ENCODE measurements at places on chromosomes 1 and 21.

GRCh38 chr1:221832151-221832550, 90.3 kb upstream of the DUSP10 start:
- no peak for DNase-seq

DNA sequence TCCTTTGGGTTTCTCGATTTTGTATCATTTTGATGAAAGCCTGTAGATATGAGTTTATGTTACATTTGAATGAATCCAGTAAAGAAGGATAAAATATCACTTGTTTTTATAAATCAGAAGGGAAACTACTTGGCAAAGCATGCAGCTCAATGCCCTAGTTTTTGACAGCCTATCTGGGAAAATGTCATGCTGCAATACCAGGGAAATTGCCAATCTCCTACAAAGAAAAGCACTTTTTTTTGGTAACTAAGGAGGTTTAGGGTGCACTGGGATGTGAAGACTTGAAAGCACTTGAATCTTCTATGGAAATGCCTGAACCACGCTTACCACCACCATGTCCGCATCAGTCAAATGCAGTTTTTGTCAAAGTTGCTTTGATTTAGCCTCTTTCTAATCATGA, 446.9 kb upstream of the LRRC7 start:
- DNase-seq: no peak

DNA sequence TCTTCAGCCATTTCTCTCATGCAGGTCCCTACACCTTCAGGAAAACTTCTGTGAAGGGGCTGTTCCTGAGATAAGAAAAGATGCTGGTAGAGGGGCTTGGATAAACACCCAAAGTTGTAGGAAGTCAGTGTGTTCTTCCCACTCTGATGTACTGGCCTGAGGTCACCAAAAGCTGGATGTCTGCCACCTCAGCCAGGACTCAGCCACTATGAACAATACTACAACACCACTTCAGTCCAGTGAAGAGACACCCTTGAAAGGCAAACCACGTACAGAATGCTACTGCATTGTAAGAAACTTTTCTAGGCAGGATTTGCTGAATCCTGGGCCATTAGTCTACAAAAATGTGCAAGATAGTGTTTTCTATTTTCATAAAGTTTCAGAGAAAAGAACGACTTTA, 2.4 kb downstream of the PTPN14 start:
- peak; percentile 61 for DNase-seq

DNA sequence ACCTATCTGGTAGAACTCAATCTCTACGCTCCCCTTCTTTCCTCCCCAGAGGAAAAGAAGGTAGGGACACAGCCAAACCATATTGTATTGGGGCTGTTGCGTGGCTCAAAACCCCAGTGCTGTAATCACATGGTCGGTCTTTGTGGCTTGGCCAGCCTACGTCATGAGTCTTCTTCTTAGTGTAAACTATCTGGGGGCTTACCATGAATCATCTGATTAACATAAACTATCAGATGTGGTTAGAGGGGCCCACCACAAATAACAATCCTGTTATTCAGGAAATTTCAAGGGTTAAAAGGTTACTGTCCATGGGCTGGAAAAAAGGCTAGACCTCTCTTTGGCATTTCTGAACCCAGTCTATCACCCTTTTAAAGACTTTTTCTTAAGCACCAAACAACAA, 49.5 kb upstream of the GPR52 start:
- peak; percentile 87 for DNase-seq

DNA sequence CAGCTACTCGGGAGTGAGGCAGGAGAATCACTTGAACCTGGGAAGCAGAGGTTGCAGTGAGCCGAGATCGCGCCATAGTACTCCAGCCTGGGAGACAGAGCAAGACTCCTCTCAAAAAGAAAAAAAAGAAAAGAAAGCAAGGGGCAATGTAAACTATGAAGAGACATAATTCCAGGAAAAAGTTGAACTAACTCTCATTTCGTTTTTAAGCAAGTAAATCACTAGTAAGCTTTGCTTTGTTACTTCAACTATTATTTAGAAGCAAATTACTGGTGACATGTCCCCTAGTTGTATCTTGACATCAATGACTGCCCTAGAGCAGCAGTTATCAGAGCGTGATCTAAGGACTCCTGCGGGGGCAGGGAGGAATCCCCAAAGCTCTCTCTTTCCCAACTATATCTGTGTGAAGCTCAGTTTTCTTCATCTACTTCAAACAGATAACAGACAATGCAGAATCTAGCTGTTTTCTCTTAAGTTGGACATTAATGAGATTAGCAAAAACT, 18.7 kb downstream of the CLSTN1 start:
- no peak for DNase-seq

DNA sequence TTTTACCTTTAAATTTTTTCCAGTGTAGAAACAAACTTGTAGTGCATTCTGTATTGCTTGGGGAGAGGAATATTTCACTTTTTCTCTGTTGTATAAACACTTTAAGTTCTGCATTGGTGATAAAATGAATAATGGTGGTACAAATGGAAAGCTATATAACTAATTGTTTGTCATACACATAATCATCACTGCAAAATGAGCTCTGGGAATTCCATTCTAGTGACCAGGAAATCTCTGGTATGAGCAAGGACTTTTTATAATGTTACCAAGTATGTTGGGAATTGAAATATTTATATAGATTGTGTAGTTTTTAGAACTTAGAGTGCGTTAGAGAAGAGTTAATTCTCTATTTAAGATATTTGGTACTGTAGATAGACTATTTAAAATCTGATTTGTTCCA, 5.0 kb upstream of the FMN2 start:
- no peak for DNase-seq

- DNase-seq: no peak
These were observed 48.7 kb upstream of the ATP2B4 start for GRCh38 chr1:203577766-203578491.

DNA sequence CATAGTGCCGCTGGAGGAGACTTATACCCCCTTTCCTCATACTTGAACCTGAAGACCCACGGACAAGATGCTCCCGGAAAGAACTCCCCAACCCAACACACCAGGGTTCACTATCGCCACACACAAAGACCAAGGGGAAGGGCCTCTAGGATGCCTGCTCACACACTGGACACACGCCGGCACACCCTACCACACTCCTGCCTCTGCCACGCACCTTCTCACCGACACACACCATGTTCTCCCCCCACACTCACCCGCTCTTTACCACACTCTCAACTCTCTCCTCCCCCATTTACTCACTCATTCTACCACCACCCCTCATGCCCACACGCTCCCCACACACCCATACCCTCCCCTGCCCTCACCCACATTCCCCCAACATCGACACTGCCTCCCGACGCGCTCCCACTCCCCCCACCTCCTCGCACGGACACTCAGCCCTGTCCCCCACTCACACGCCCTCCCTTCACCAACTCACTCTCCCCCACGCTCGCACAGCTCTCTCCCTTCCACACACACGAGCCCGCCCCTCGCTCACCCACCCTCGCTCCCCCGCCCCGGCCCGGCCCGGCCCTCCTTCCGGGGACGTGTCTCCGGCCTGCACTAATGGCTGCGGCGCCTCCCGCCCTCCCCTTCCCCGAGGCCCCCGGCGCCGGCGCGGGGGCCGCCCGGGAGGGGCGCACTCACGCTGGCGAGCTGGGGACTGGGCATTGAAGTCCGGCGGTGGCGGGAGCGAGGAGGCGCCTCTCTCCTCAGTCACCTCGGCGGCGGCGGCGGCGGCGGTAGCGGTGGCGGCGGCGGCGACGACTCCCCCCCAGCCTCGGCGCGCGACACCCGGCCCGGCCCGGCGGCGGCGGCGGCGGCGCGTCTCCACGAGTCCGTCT, 626 bp downstream of the PTP4A2 start:
- peak; percentile 69 for DNase-seq

GRCh38 chr1:220768126-220768601, 18.5 kb upstream of the MTARC1 start:
- no peak for DNase-seq

DNA sequence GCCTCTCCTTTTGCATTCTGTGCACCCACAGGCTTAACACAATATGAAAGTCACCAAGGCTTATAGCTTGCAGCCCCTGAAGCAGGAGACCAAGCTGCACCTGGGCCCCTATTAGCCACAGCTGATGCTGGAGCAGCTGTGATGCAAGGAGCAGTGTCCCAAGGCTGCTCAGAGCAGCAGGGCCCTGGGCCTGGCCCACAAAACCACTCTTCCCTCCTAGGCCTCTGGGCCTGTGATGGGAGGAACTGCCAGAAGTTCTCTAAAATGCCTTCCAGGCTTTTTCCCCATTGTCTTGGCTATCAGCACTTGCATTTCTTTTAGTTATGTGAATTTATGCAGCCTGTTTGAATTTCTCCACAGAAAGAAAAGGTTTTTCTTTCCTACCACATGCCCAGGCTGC, 89.5 kb upstream of the KCTD3 start:
- DNase-seq: no peak

GRCh38 chr1:79847700-79848099, 841.2 kb upstream of the ADGRL4 start:
- no peak for DNase-seq

DNA sequence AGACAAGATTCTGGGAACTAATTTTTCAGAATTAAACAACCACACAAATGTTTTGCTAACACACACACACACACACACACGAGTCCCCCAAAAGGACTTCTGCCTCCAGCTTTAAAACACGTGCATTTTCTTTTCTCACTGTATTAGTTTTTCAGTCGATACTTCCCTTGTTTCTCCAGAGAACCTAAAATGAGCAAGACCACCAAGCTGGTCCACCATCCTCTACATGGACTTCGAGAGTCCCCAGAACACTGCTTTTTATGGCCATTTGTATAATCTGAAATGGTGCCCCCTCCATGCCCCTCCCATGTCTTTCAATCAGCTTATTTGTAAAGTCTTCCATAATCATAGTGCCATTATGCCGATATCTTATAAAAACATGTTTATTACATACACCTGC, 10.8 kb upstream of the CHI3L2 start:
- DNase-seq: no peak

Measured in astrocyte of the spinal cord (primary cell).